Mesenteric fat pad (tissue), 1 donor: ENCODE measurements at places on chromosomes 4 and X. TPM values are rescaled to one million over a fixed set of nuclear protein-coding genes. Genes with fewer than 3 reads are reported as not detected.
A peak's percentile ranks its signal among the peaks of the same experiment; 100 is the strongest.

DNA sequence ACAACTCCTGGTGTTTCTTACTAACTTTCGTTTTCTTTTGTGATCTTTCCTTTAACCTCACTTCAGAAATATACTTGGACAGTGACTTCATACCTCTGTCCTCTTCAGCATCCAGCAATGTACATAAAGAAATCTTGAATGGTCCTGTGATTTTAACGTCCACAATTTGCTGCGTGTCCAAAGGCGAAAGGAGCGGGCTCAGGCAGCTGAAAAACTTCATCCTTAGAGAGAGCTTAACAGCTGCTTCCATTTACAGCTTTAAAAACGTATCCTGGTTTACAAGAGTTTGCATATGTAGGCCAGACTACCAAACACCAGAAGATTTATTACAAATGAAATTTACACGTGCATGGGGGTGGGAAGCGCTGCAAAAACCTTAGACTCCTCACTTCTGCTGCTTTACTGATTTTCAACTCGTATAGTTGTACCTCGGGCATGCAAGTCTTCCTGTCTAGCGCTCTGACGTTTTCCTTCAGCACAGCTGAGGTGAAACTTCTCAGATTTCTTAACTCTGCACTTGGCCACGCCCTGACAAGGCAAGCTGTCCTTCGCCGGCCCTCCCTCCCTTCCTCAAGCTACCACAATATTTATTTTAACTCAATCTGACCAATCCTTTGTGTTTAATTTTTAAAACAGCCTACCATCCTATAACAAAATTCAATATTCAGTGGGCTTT lies 406.4 kb downstream of the FAM47A start:
- no peak for DNase-seq

GRCh38 chr4:65502131-65502701 lies 168.1 kb downstream of the EPHA5 start:
- DNase-seq, result no peak

- DNase-seq, result no peak
Measured at GRCh38 chrX:21802839-21803238, 36.6 kb upstream of the MBTPS2 start.

GRCh38 chrX:1420371-1420770 lies 28.5 kb upstream of the SLC25A6 start:
- DNase-seq, result peak; percentile 72

GRCh38 chrX:72714478-72714916 lies 391 bp upstream of the PHKA1 start:
- no peak for DNase-seq

- DNase-seq, result no peak
Measured at GRCh38 chr4:95371476-95372224, 177.1 kb downstream of the UNC5C start.

DNA sequence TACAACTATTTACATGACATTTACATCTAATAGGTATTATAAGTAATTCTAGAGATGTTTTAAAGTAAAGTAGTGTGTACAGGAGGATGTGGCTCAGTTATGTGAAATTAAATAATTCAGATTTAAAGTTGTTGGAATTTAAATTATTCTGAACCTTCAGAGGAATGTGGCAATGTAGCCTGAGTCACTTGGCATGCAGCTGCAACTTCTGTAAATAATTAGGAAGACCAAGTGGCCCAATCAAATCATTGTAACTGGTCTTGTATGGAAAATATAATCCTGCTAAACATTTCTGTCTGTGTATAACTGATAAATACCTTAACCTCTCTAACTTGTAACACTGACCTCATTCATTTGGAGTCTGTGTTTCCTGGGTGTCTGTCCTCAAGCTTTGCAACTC lies 828.9 kb downstream of the GLUD2 start:
- no peak for DNase-seq

- DNase-seq, result no peak
Measured at GRCh38 chrX:40090050-40090804, 7.5 kb downstream of the BCOR start.

GRCh38 chr4:71456841-71457240 lies 118.0 kb downstream of the SLC4A4 start:
- no peak for DNase-seq

BEND2 gene
- not detected for total RNA-seq

- DNase-seq, result no peak
Measured at GRCh38 chr4:186458050-186458449, 97.3 kb downstream of the MTNR1A start.

- no peak for DNase-seq
Measured at GRCh38 chr4:10984815-10985214, 300.2 kb upstream of the CLNK start.

DNA sequence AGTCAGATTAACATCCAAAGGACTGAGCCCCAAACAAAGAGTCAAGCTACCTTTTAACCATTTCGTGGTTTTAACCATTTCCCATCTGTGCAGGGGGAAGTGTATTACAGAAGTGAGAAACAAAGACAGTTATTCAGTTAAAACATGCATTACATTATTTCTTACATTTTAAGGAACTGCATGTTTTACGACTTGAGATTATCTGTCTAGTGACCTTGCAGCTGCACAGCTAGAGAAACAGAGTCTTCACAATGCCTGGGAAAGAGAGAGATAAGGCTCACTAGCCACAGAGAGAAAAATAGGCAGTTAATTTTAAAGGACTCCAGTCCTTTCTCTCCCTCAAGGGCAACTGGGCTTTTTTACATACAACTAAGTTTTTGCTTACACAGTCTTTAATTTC lies 48.7 kb upstream of the KLHL4 start:
- DNase-seq, result no peak

DNA sequence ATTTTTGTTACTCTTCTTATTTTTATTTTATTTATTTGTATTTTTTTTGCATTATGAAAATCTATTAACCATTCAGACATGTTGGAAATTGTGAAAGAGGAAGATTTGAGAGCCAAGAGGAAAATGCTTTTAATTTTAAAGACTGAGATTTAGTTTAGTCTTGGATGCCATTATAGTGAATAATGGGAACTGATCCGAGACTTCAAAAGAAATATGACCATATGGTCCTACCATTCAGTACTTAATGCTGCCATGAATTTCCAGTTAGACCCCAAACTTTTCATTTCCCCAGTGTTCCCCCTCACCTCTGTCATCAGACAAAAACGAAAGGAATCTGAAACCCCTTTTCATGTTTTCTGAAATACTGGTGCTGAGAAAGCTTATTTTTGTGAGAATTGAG lies 95.5 kb downstream of the TENM3 start:
- DNase-seq, result no peak

EGFL6 gene
- 15.7 TPM for total RNA-seq

GRCh38 chr4:73891739-73892405 lies 22.7 kb downstream of the CXCL1 start:
- no peak for DNase-seq

S100P gene
- 16.1 TPM for total RNA-seq
